ENCODE measurements at places on chromosomes 3 and 15.

- peak; percentile 65 for DNase-seq
Observed at GRCh38 chr3:60192297-60193114, 1058.7 kb downstream of the FHIT start.

DNA sequence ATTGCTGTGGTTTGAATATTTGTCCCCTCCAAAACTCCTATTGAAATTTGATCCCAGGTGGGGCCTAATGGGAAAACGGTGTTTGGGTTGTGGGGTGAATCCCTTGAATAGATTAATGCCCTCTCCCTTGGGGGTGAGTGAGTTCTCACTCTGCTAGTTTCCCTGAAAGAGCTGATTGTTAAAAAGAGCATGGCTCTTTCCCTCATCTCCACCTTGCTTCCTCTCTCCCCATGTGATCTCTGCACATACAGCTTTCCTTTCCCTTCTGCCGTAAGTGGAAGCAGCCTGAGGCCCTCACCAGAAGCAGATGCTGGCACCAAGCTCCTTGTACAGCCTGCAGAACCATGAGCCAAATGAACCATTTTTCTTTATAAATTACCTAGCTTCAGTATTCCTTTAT, 394.9 kb upstream of the WNT5A start:
- DNase-seq: no peak

GRCh38 chr15:55357774-55358173, 38.8 kb downstream of the PIGB start:
- no peak for DNase-seq

DNA sequence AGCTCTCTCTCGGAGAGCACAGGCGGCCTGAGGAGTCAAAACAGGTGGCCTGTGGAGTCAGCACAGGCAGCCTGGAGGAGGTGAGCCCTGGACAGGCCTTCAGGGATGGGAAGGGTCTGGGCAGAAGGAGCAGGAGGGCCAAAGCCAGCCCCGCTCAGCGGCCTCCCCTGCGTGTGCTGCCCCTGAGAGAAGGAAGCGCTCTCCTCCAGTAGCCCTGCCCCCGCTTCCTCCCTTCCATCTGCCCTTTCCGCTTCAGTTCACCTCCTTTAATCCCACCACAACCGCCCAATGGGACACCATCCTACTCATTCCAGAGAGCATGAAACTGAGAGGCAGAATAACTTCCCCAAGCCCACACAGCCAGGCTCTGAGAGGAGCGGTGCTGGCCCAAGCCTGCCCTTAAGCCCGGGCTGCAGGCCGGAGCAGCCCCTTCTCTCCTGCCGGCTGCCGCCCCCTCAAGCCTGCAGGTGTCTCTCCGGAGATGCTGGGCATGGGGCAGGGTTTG, 3.2 kb upstream of the NR2E3 start:
- no peak for DNase-seq

DNA sequence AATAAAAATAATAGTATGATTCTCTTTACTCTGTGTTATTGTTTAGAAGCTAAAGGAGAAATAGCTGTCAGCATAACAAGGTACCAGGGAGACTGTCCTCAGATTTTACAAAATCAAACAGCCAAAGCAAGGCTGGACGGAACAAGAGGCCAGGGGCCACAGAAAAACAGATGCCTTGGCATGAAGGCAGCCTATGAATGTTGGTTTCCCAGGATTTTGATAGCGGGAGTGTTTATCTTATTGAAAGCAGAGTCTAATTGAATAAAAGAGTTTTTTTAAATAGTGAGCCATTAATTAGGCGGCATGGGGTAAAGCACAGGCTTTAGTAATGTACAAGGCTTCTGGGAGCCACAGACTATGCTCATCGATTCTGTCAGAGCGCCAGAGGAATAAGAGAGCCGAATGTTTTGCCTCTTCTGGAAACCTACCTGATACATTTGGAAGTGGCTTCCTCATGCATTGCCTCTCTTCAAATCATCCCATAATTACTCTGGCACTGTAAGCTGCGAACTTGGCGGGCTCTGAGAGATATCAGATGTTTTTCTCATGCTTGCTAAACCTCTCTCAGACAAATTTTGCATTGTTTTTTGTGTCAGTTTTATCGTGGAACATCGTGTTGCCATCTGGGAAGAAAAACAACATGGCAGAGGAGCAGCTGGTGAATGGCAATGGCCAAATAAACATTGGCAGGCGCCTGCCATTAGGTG, 30.4 kb upstream of the TMCO5A start:
- no peak for DNase-seq
